ENCODE measurements at places on chromosomes 6 and 20.

- DNase-seq = no peak
Observed at GRCh38 chr6:20565342-20565741, 31.1 kb downstream of the CDKAL1 start.

- no peak for DNase-seq
Observed at GRCh38 chr20:50398821-50399554, 111.2 kb upstream of the PTPN1 start.

GRCh38 chr6:133921249-133921859, 31.7 kb upstream of the TBPL1 start:
- peak; percentile 35 for DNase-seq

- no peak for DNase-seq
Observed at GRCh38 chr20:37925265-37926165, 22.6 kb downstream of the VSTM2L start.

DNA sequence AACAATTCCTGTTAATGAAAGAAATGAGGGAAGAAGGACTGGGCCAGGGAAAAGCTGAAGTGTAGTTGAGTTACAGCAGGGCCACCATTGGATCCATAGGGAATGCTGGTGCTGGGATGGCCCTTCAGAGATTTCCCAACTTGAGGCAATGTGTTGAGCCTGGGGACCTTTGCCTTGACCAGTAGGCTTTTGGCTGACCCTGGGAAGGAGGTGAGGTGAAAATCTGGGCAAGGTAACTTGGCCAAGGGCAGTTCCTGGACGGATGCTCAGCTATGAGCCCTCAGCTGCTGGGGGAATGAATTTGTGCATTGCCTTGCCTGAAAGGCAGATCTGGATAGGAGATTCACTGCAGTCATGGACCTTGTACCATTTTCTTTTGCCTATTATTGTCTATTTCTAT, 20.4 kb downstream of the UTRN start:
- DNase-seq = no peak

DNA sequence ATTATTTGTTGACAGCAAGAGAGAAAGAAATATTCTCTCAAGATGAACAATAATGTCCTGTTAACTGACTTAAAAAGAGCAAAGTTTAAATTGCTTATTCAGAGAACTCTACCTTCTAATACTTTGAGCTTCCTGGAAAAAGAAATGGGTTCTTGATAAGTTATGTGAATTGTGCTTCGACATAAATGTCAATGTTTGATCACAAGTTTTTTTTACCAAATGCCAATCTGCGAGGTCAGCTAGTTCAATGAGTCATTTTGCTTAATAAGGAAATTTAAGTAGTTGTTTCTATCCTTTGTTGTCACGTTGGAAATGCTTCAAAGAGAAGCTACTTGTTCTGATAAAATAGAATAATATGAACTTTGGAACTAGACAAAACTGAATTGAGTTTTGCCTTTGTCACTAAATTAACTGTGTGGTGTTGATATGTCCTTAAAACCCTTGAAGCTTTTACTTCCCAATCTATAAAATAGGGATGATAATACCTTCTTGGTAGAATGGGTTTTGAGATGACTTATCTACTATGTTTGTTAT, 642.1 kb upstream of the FLRT3 start:
- DNase-seq = no peak

GRCh38 chr6:166474721-166475565, 92.2 kb upstream of the MPC1 start:
- no peak for DNase-seq
